NCI-H446 treated with DMSO at 0.1 percent for 48 hours (cell line): ENCODE measurements at places on chromosomes 4 and X.

DNA sequence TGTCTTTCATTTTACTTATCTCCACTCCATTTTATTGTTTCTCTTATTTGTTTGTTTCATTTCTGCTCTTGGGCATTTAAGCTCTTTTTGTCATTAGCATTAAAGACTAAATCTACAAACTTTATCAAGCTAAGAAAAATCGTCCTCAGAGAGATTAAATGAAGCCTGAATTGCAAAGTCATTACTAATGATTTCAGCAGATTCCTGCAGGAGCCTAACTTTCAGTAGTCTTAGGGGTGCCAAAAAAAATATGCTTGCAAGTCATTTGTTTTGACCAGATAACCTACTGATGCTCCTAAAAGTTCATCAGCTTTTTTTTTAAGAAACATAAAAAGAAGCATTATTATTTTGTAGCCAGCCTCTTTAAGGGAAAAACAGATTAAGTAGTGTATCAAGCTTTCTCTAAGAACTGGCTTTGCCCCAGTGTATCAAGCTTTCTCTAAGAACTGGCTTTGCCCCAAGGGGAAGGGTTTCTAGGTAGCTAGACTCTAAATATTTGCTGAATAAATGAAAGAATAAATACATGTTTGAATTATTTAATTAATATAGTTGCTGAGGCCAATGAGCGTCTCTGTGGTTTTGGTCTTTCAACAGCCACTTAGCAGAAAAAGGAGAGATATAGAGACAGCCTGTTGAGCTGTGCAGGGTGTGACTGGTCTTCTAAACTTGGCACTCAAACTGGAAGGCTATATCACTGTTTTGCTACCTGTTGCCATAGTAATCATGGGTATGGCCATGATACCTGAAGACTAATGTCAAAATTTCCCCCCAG, 174.2 kb downstream of the BTC start:
- DNase-seq, result no peak

GRCh38 chr4:16952896-16953630, 54.6 kb upstream of the LDB2 start:
- DNase-seq, result no peak

DNA sequence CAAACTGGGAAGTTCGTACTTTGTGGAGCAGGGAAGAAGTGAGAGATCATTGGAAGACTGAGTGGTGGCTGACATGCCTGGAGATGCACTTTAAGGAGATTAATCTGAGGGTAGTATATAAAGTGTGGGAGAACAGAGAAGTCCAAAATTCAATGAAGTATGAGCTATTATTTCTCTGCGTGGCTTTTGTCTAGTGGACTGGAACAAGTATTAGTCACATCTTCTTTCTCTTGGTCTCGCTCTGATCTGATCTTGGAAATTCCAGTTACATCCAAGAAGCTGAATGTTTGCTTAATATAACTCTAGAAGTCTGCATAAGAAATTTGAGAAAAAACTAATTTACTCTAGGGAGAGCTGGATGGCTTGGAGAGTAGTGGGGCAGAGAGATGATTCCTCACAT, 64.8 kb upstream of the NR0B1 start:
- no peak for DNase-seq

DNA sequence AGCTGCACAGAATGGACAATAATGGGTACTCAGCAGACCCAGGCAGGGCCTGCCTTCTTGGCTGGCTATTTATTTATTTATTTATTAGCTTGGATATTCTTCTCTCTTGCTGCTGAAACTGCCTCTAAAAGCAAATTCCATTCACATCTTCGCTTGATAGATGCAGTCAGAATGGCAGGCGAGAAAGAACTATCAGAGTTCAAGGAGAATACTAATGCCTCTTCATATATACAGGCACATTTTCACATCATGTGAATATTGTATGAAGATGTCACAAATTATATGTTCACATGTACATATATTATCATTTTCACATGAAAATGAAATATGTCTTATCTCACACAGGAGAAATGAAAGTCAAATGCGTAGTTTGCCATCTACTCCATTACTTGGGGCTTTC, 479.7 kb upstream of the ATOH1 start:
- no peak for DNase-seq

DNA sequence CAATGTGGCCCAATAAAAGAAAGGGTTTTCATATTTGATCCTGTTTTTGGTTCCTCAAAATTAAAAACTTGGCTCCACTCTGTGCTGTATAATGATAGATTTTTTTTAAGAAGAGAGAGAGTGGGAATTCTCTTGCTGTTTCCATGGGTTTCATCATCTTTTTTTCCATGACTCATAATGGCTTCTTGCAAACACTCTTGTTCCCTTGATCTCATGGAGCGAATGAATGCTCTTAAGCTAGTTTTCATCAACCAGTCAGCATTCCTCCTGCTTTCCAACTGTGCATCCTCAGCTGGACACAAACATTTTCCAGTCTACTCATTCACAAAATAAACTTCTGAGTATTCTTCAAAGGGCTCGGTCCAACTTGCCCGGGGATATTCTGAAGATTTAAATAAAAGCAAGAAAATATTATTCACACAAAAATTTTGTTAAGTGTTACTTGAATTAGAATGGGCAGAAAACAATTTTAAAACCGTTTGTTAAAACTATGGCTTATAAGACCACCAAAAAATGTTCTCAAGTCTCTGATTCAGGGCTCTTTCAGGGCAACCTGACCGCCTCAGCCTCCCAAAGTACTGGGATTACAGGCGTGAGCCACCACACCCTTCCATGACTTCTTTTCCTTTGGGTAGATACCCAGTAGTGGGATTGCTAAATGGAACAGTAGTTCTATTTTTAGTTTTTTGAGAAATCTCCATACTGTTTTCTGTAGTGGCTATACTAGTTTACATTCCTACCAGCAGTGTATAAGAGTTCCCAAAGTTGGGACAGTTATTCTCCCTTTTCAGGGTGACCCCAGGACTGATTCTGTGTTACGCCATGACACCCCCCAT, 64.7 kb downstream of the TMEM156 start:
- DNase-seq, result no peak

DNA sequence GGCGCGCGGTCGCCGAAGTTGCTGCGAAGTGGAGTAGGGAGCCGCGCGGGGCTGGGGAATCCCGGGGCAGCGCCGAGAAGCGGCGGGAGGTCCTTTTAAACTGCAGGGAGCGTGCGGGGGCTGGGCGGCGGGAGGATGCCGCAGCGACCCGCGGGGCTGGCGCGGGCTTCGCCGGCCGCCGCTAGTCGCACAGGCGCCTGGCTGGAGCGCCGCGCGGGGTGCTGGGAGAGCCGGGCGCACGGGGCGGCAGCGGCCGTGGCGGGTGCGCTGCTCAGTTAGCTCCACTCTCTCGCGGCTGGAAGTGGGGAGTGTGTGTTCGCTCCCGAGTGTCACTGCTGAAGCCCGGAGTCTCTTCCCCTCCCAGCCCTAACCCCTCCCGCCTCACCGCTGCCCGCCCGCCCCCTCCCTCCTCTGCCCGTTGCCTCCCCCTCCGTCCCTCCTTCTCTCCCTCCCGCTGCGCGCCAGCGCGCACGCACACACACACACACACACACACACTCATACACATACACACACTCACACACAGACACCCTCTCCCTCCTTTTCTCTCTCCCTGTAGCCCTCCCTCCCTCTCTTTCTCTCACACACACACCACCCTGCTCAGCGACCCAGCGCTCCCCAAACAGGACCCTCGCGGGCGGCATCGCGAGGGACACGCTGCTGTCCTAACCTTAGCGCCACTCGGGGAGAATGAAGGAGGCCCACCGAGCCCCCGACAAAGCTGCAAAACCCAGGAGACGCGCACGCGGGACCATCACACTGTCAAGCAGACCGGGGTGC, at the start of gene NDNF:
Gene NDNF (minus strand): TSS at position 312 of the 780 bp plus-strand sequence. CDS start 26,698 bp downstream, outside the sequence.
- no peak for DNase-seq

GRCh38 chrX:48913605-48914366, 2.3 kb upstream of the SLC35A2 start:
- DNase-seq, result no peak

- DNase-seq, result no peak
These were observed 67.2 kb downstream of the DCAF12L1 start for GRCh38 chrX:126485409-126485808.

- DNase-seq, result no peak
These were observed 62.2 kb upstream of the ACSL1 start for GRCh38 chr4:184887947-184888346.

GRCh38 chrX:139862208-139862607, 70.6 kb downstream of the ATP11C start:
- DNase-seq, result no peak

GRCh38 chr4:6825403-6825802, 42.9 kb downstream of the KIAA0232 start:
- DNase-seq, result no peak

DNA sequence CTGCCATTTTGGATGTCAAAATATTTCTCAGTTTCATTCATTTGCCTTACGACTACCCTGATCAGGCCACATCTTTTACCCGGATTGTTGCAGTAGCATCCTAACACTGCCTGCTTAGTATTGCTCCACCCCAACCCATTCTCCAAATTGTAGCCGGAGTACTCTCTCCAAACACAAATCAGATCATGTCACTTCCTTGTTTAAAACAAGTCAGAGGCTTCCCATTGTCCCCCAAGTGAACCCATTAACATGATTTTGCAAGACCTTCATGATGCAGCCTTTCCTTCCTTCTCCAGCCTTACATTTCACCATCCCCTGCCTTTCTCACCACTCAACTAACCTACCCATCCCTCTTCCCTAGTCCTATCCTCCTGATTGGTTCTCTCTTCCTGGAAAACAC, 53.1 kb downstream of the FANCB start:
- no peak for DNase-seq

DNA sequence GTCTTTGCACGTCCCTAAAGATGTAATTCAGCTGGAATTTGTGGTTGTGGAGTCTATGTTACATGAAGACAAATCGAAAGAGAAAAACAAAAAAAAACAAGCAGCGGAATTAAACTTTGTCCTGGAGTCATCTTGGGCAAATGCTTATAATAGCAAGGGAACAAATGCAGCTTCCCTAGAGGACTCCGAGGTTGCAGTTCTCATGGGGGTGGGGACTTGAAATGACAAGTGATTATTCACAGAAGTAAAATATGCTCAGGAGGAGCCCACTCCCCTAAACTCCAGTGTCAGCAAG, 362.4 kb downstream of the ARHGAP24 start:
- no peak for DNase-seq

- DNase-seq, result no peak
These were observed 232.8 kb upstream of the HDX start for GRCh38 chrX:84735025-84735424.

- no peak for DNase-seq
These were observed at the start of gene UGT2B7 for GRCh38 chr4:69096111-69096656. Gene UGT2B7, plus strand, starts transcription at chr4:69096474. Its CDS starts 47 bp downstream, at chr4:69096521.

GRCh38 chr4:11606078-11606477, 177.4 kb upstream of the HS3ST1 start:
- DNase-seq, result no peak

- DNase-seq, result no peak
These were observed 115.6 kb downstream of the CAMK2D start for GRCh38 chr4:113645771-113646441.

DNA sequence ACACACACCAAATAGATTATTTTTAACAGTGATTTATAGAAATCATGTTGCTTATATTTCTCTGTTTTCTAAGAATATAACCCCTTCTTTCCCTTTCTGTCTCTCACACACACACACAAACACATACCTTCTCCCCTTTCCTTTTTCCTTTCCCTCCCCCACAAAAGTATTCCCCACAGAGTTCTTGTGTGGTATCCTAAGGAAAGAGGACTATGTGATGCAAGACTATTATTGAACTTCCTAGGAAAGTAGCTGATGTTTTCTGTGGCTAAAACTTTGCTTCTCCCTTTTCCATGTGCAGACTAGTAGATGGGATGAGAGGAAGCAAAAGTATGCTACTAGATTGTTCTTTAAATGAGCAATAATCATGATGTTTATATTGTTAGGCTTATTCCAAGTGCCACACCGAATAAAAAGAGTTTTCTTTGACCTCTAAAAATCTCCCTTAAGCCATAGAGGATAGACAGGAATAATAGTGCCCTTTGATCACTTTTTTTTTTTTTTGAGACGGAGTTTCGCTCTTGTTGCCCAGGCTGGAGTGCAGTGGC, 38.7 kb downstream of the CPEB2 start:
- DNase-seq, result no peak

GRCh38 chr4:177177541-177178081, 132.1 kb upstream of the NEIL3 start:
- no peak for DNase-seq

GRCh38 chr4:17206829-17207801, 304.8 kb downstream of the QDPR start:
- DNase-seq, result no peak

GRCh38 chr4:4805887-4806286, 53.6 kb upstream of the MSX1 start:
- no peak for DNase-seq

DNA sequence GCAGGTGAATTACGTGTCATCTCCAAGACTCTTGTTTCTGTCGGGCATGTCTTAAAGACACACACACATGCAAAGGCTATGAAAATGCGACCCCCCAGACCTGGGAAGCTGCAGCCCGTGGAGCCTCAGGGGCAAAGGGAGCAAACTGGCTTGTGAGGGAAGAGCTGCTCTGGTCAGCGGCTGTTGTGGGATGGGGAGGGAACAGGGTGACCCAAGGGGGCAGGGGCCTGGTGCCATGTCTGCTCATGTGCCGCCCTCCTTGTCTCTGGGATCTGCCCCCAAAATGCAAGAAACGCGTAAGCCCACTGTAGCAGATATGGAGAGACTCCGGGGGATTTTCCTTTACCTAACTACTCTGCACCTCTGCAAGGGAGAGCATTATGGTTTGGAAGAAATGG, 92.4 kb downstream of the PHKA2 start:
- DNase-seq, result no peak

DNA sequence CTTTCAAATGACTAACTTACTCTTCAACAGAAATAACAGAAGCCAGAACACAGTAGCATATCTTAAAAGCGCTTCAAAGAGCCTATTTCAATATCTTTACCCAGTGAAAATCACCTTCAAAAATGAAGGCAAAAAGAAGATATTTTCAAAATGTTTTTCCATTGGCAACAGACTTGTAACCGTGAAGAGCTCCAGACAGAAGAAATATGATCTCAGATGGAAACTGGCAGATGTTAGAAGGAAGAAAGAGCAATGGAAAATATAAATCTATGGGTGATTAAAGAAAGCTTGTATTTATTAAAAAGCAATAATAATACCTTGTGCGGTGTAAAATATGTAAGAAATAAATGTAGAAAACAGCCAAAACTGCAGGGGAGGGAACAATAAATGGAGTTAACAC, 35.7 kb downstream of the PRKG2 start:
- no peak for DNase-seq

- no peak for DNase-seq
These were observed 4.3 kb upstream of the CLNK start for GRCh38 chr4:10688846-10689245.

- DNase-seq, result no peak
These were observed 11.2 kb upstream of the MORF4L2 start for GRCh38 chrX:103697687-103698086.

- no peak for DNase-seq
These were observed 191.8 kb downstream of the BCOR start for GRCh38 chrX:39905946-39906345.

GRCh38 chrX:108029928-108030711, 14.7 kb upstream of the VSIG1 start:
- DNase-seq, result no peak
